ENCODE measurements at places on chromosomes 13 and 19.
A peak's percentile ranks its signal among the peaks of the same experiment; 100 is the strongest.

DNA sequence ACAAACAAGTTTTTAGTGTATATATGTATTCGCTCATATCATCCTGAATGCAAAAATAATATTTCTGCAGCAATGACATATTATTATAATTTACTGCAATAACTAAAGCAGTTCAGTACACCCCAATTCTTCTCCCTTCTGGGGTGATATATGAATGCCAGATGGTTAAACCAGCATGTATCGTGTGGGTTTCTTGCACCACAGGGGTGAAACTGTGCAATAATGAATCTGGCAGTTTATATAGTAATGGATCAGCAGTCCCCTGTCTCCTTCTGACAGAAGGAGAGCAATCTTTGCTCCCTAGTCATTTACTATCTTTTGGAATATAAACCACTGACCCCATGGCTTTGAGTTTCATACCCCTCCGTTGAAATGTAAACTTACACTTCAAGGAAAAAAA lies 228.6 kb upstream of the KLHL1 start:
- no peak for DNase-seq

- no peak for DNase-seq
Observed at GRCh38 chr19:46755853-46756543, 9.7 kb upstream of the STRN4 start.

DNA sequence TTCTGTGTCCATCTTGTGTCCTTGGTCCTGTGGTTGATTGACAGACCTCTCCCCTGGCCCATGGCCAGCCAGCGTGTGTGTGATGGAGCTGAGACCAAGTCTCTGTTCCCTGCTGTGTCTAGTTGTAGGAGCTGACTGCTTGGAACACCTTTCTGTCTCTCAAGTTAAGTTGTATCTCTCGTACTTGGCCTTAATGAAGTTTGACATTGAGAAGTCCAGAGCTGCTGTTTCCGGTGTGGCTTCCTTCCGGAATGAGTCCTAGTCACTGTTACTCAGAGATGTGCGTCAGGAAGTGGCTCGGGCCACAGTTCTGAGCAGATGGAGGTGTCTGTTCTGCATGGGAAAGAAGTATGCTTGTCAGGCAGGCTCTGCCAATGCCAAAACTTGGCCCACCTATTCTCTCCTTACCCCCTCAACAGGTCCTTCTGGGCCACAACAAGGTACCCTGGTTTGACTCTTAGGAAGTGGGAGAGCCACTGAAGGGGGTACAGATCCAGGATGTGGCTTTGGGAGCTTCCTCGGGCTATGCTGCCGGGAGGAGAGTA lies 54.3 kb downstream of the GATAD2A start:
- DNase-seq = peak; percentile 55

DNA sequence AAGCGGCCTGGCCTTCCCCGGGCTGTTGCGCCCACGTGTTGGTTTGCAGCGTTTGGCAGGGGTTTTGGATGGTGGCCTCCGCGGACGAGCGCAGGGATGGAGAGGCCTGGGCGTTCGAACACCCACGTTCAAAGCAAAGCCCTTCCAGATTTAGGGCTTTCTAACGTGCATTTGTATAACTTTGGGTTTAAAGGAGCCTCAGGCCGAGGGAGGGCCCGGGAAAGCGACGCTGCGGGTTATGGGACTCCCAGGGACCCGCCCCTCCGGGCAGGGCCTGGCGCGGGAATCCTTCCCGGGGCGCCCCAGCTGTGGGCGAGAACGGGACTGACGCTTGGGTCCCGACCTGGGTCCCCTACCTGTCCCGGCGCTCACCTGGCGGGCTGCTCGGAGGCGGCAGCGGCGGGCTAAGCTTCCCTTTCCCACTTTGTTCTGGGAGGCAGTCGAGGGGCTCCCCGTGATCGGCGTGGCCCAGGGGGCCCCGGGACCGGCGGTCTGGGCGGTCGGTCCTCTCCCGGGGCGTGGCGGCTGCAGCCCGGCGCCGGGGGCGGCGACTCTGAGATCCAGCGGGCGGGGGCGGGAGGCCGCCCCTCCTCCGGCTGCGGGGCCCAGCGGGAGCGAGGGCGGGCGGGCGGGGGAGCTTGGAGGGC lies at the start of gene FBXO17:
TSS of gene FBXO17 (minus strand) at position 529 of the 647 bp plus-strand sequence. CDS start 25,423 bp downstream, outside the sequence.
- no peak for DNase-seq

DNA sequence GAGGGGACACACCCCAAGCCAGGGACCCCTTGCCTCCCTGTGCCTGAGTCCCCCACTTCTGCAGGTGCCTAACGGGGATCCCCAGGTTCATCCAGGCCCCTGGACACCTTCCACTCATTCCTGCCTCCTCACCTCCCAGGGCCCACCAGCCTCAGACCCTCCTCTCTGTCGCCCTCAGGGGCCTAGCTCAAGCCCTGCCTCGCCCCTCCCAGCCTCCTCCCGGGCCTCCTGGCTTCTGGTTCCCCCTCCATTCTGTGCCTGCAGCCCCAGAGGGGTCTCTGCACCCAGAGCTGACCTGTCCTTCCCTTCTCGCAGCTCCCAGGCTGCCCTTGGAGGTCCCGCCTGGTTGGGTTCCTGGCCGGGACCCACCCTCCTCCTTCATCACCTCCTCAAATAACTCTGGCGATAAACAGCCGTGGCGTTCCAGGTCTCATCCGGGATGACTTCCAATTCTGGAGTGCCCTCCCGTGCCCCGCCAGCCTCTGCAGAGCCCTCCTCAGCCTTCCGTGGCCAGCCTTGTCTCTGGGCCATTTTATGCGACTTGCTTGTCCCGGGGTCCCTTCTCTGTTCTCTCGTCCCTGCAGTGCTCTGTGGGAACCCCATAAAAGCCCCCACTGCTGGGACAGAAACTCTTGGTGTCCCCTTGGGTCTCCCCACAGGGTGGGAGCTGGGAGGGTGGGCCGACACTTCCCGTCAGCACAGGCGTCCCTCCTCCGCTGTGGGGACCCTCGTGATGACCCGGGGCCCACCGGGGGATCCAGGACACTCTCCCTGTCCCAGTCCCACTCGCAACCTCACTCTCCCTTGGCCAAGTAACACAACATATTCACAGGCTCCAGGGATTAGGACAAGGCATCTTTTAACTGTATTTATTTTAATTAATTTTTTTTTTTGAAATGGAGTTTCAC lies 9.2 kb downstream of the JOSD2 start:
- DNase-seq = no peak

DNA sequence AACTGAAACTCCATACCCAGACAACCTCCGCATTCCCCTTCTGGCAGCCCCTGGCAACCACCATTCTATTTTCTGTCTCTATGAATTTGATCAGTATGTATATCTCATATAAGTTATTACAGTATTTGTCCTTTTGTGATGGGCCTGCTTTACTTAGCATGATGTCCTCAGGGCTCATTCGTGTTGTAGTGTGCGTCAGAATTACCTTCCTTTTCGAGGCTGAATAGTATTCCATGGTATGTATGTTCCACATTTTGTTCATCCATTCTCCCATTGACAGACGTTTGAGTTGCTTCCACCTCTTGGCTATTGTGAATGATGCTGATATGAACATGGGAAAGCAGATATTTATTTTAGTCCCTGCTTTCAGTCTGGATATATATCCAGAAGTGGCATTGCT lies 5.0 kb downstream of the PLEKHF1 start:
- no peak for DNase-seq

GRCh38 chr19:48403606-48404005 lies 10.1 kb downstream of the GRIN2D start:
- peak; percentile 38 for DNase-seq

Data from stimulated activated CD4-positive, alpha-beta T cell treated with anti-CD3 and anti-CD28 coated beads, Interleukin-4, amount 100 ng/mL, for 1 hour (primary cell).